Activated CD8-positive, alpha-beta memory T cell treated with anti-CD3 and anti-CD28 coated beads for 4 hours (primary cell): ENCODE measurements at places on chromosomes 4 and X.

GRCh38 chr4:183610613-183611012 is 48.4 kb downstream of the RWDD4 start:
- no peak for DNase-seq

DNA sequence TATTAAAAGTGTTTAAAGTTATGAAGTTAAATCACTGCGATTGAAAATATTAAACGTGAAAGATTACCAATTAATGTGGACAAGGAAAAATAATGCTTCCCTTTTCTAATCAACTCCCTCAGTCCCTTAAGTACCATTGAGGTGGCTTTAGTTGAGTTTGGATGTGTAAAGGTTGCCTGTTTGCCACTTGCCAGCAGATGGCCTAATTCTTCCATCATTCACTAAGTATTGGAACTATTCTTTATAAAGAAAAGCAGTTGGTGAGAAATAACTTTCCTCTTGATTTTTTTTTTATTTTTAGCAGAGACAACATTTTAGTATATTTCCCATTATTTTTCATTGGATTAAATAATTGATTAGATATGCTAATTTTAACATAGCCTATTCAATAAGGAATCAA is 295.9 kb upstream of the TACR3 start:
- no peak for DNase-seq

DNA sequence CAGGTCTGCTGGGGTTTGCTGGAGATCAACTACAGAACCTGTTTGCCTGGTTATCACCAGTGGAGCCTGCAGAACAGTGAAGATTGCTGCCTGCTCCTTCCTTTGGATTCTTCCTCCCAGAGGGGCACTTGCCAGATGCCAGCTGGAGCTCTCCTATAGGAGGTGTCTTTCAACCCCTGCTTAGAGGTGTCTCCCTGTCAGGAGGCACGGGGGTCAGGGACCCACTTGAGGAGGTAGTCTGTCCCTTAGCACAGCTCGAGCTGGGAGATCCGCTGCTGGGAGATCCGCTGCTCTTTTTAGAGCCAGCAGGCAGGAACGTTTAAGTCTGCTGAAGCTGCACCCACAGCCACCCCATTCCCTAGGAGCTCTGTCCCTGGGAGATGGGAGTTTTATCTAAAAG is 1806.3 kb upstream of the ADGRL3 start:
- DNase-seq, result no peak

GRCh38 chrX:152918707-152919106 is 20.8 kb downstream of the ZNF185 start:
- DNase-seq, result no peak

- no peak for DNase-seq
Measured at GRCh38 chrX:136146614-136147314, 569 bp upstream of the FHL1 start.

DNA sequence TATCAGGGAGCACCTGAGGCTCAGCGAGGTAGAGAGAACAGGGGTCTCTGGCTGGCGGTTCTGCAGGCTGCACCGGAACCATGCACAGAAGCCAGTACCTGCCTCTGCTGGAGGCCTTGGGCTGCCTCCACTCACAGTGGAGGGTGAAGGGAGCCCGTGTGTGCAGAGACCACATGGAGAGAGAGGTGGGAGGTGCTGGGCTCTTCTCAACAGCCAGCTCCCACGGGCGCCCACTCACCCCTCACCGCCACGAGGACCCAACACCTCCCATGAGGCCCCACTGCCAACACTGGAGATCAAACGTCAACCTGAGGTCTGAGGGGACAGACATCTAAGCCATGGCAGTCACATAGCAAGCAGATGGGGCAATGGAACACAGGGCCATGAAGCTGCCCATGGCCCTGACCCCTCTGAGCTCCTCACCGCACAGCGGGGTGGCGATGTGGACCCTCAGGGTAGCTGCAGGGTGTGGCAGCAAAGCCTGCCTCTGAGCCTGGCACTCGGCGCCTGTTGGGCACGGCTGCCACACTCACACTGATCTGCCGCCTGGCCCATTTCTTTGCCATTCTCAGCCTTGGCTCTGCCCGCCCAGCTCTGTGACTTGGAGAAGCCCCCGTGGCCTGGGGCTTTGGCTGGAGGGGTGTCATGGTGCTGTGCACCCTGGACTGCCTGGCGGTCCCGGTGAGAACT is 44.8 kb downstream of the ADRA2C start:
- no peak for DNase-seq
